ENCODE measurements at places on chromosomes 16 and 17.

DNA sequence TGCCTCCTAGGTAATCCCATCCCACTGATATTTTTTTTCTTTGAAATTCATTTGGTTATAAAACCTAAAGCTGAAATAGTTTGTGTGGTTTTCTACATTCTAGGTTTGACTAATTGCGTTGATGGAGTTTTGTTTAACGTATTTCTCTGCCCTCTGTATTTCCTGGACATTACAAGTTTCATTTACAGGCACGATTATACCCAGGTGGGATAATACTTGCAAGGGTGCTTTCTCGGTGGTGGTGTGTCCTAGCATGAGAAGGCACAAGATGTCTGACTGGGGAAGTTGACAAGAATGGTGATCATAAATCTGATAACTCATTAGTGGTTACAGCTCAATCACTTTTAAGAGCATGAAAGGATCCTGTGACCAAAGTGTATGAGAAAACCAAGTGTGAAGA is 45.0 kb downstream of the DYNLRB2 start:
- no peak for DNase-seq

GRCh38 chr16:57544124-57544653 is 1.7 kb downstream of the ADGRG5 start:
- no peak for DNase-seq

DNA sequence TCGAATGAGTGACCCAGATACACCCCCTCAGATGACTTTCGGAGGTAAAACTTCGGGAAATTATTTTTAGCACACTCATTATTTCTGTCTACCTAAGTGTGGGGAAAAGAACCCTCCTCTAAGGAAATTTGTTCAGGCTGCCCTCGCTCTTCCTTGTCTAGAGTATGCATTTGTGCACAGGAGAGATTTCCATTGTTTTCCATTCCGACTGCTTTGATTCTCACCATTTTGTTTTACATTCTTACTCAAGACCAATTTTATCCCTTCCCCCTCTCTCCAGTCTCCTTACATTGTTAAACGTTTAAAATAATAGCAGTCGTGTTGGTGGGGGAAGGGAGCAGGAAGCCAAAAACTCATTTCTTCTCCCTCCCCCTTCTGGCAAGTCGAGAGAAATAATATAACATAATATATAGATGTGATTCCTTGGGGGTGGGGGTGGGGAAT is 1.5 kb upstream of the CHD3 start:
- no peak for DNase-seq

DNA sequence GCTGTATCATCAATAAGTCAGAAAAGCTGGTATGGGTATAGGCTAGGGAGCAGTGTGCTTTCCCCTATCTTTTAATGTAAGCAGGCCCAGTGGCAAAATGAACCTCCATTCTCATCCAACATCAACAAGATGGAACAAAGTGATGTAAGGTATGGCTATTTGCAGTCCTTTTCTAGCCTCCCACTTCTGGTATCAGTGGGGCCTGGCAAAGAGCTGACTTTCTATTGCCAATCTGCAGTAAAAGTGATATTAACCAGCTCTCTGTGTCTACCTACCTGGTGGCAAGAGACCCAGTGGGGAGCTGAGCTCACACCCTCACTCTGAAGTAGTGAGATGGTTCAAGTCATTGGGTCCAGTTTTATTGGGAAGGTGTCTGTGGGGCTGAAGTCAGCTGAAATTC is 1492.6 kb downstream of the CDH11 start:
- no peak for DNase-seq

Measured in activated CD4-positive, alpha-beta T cell treated with anti-CD3 and anti-CD28 coated beads, Interleukin-2, amount 50 U/mL, for 1 hour (primary cell).